ENCODE measurements at places on chromosomes 4 and X.

DNA sequence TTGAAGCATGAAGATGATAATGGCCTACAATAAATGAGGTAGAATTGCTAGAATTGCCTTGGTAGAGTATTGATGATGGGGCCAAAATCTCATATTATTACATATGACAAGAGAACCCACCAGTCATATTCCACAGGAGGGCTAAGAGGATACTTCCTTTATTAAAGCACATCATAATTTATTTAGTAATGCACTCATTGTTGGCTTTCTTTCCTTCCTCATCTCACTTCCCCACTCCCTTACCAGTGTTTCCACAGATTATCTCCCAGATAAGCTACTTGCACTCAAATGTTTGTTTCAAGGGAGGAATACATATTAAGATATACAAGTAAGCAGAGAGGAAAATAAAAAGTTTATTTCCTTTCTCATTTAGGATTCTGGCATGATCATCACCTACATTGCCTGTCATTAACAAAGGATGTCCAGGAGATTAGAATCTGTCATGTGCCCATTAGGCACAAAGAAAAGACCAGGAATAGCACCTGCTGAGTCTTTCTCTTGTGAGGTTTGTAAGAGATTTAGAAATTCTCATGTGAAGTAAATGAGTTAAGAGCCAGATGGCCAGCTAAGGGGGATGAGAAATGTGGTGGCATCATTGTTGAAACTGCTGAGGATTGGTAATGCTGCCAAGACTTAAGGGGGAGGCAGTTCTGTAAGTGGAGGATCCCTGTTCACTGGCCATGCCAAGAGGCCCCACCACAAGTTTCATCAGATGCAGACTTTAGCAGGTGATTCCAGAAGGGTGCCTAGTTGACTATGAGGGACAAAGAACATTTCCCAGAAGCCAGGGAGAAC, 52.4 kb upstream of the PRDM8 start:
- no peak for DNase-seq

- DNase-seq, result no peak
These were observed 235.9 kb upstream of the DMD start for GRCh38 chrX:33447285-33447684.

- no peak for DNase-seq
These were observed 25.2 kb upstream of the FAM241A start for GRCh38 chr4:112120021-112120420.

DNA sequence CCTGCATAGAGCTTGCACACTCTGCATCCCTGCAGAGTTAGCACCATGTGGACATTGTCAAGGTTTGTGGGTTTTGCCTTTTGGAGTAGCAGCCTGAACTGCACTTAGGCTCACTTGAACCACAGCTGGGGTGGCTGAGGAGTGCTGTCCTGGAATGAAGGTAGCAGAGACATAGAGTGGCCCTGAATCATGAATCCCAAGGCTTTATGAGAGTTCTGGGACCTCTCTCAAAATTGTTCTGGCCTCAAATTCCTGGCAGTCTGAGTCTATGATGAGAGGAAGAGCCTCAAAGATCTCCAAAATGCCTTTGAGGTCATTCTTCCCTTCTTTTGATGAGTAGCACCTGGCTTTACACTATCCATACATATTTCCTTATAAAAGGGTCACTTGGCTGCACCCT, 37.1 kb upstream of the ADH1C start:
- no peak for DNase-seq

DNA sequence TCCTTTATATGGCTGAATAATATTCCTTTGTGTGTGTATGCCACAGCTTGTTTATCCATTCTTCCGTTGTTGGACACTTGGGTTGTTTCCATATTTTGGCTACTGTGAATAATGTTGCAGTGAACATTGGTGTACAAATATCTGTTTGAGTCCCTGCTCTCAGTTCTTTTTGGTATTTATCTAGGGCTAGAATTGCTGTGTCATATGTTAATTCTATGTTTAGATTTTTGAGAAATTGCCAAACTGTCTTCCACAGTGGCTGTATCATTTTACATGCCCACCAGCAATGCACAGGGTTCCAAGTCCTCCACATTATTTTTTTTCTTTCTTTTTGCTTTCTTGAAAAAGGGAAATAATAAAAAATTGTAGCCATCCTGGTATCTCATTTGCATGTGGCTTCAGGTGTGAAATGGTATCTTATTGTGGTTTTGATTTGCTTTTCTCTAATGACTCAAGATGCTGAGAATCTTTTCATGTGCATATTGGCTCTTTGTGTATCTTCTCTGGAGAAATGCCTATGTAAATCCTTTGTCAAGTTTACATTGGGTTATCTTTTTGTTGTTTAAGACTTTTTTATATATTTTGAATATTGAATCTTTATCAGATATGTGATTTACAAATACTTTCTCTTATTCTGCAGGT, 129.7 kb downstream of the RAPGEF2 start:
- DNase-seq, result no peak

DNA sequence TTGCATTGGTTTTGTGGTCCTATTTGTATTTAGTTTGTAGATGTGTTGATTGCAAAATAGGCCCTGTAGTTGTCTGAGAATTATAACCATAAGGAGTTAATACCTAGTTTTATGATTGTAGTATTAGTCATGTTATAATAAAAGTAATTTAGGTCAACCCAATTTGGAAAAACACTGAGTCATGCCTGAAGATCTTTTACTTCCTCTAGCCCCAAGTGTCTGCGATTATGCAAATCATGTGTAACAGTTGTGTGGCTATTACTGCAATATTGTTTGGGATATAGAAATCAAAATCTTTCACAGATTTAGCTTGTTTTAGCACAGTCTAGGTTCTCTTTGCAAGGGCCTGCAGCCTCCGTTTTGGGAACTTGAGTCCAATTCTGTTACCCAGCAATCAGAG, 12.6 kb downstream of the SRD5A3 start:
- peak; percentile 85 for DNase-seq

DNA sequence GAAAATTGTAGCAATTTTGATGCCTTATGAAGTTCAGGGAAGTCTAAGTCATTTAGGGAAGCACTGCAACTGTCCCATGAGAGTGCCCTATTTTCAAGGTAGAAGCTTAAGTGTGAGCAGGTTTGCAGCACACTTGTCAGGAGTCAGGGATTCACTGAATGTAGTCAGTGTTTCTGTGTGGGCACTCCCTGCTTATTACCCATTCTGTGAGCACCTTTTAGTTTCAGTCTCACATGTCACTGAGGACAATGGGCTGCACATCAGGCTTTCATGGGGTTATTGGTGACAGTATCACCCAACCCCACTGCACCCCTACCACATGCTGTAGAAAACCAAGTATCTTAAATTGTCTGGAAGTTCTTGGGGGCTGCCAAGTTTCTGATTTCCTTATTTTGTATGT, 2.9 kb upstream of the CCNG2 start:
- no peak for DNase-seq

DNA sequence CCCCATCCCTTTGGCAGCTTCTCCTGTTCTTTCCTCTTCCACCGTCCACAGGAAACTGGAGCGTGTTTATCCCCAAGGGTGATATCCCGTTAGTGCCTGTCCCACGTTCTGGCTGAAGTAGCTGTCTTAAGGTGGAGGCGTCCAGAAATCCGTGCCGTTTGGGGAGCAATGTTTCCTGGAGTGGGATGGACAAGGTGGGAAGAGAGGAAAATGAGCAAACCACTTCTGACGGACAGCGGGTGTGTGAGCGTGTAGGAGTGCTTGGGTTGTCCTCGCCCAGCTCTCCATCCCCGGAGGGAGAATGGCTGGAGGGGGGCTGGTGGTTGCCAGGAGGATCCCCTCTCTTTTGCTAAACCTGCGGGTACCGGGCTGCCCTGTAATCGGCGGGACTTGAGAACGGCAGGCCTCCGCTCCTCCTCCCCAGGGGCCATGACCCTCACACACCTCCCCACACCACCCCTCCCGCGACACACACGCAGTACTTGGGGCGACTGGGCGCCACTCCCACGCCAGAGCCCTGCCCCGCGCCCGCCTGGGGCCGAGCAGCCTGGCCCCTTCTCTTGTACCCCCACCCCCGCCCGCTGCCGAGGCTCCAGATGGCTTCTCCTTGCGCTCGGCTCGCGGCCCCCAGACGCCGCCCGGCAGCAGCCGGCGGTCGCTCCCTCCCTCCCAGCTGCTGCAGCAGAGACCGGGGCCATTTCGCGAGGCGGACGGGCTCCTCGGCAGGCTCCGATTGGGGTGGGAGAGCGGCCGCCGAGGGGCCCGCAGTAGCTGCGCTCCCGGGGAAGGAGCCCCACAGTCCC, 13.9 kb upstream of the PRDM8 start:
- no peak for DNase-seq

DNA sequence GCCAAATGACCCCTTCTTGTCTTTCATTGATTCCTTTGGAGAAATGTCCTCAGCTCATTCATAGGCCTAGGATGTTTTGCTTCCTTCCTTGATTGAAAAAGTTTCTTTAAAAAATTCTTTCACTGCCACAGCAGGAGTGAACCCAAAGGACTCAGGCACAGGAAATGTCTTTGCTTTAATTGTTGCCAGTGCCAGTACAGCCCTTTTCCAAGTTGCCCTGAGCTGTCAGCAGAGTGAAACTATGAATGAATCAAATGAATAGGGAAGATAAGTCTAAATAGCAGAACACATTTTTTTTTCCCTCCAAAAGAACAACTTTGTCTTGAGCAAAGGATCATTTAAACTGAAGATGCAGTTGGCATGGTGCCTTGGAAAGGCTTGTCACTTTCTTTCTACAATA, 63.8 kb upstream of the SLC4A4 start:
- no peak for DNase-seq

DNA sequence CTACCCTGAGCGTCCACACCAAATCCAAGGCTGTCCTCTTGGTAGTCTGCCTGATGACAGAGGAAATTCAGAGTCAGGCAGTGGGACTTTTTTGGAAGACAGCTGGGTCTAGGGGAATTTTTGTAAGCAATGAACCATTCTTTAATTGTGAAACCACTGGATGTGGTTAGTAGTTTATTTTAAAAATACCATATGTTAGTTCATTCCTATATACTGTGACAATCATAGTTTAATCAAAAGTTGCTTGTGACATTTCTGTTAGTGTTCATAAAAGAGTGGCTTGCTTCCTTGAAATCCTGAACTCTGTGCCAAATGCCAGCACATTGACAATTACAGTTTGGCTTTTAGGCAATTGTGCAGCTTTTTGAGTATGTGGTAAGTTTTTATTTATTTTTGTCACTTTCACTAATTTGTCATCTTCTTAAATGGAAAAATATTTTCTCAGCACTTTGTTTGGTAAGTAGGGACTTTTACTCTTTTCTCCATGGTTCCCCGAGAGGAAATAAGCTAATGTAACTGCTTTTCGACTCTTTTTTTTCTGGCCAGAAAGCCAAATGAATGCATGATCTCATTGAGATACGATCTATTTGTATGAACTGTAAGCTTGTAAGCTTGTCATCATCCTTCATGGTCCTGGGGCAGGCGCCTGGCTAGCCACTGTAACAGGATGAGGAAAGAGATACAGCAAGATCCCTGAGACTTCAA, 72.6 kb upstream of the SLC4A4 start:
- DNase-seq, result peak; percentile 81

Data from adipocyte (in vitro differentiated cells).